Colonic mucosa (tissue), 4 donors: ENCODE measurements at places on chromosomes 7 and 10. TPM values are rescaled to one million over a fixed set of nuclear protein-coding genes. Genes with fewer than 3 reads are reported as not detected.

The DDX21 gene
- total RNA-seq, result 42.8 TPM

- DNase-seq, result peak; percentile 79
- peaks cover 5% of the 10 kb centered on the region for H3K4me1 ChIP-seq
- no peaks in the 10 kb centered on the region for H3K27me3 ChIP-seq
- H3K27ac ChIP-seq, result peak within 1 kb of the TSS; percentile 55
- no peaks in the 10 kb centered on the region for H3K36me3 ChIP-seq
- H3K4me3 ChIP-seq, result peak within 1 kb of the TSS; percentile 79
These were observed at the start of gene DOCK1 for GRCh38 chr10:126904818-126905701. Gene DOCK1 (plus strand): TSS chr10:126905428. CDS start chr10:126905518, 90 bp downstream.

The MRPS33 gene
- total RNA-seq, result 123 TPM

- H3K4me1 ChIP-seq, result peaks cover 8% of the 10 kb centered on the region
- no peak overlapping the region for H3K4me3 ChIP-seq
- H3K36me3 ChIP-seq, result no peaks in the 10 kb centered on the region
- H3K27ac ChIP-seq, result no peak overlapping the region
These were observed 78.6 kb downstream of the LCOR start for GRCh38 chr10:96910488-96911395.

- H3K36me3 ChIP-seq, result no peaks in the 10 kb centered on the region
- H3K4me3 ChIP-seq, result no peak overlapping the region
- H3K4me1 ChIP-seq, result no peaks in the 10 kb centered on the region
- DNase-seq, result no peak
These were observed 160.0 kb upstream of the ANK3 start for GRCh38 chr10:60549686-60550085.

The PRF1 gene
- 1.3 TPM for total RNA-seq

The PHKG1 gene
- total RNA-seq, result 1.1 TPM

The DRGX gene
- total RNA-seq, result 0.16 TPM

GRCh38 chr7:117362294-117362888 lies 39.5 kb upstream of the WNT2 start:
- DNase-seq, result no peak
- H3K27me3 ChIP-seq, result no peaks in the 10 kb centered on the region
- no peaks in the 10 kb centered on the region for H3K4me1 ChIP-seq
- H3K4me3 ChIP-seq, result no peak overlapping the region
- no peaks in the 10 kb centered on the region for H3K36me3 ChIP-seq
- H3K27ac ChIP-seq, result no peak overlapping the region

DNA sequence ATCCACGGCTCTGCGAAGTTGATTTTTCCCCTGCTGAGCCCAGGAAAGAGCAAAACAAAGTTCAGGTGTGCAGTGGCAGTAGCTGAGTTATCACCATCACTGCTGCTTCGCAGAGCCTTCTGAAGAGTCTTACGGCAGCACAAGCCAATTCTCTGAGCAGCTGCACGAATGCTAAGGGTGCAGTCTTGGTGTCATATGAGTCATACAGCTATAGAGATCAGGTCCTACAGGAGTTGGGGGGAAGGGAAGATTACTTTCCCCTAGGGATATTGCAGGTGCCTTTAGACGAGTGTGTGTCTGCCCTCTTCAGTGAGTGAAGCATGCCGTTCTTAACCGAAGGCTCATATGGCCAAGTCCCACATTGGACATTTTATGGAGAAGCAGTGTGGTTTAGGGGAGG lies 227.8 kb downstream of the CELF2 start:
- DNase-seq, result no peak
- H3K27me3 ChIP-seq, result no peaks in the 10 kb centered on the region
- H3K36me3 ChIP-seq, result no peaks in the 10 kb centered on the region
- H3K4me3 ChIP-seq, result no peak overlapping the region
- no peaks in the 10 kb centered on the region for H3K4me1 ChIP-seq
- no peak overlapping the region for H3K27ac ChIP-seq

DNA sequence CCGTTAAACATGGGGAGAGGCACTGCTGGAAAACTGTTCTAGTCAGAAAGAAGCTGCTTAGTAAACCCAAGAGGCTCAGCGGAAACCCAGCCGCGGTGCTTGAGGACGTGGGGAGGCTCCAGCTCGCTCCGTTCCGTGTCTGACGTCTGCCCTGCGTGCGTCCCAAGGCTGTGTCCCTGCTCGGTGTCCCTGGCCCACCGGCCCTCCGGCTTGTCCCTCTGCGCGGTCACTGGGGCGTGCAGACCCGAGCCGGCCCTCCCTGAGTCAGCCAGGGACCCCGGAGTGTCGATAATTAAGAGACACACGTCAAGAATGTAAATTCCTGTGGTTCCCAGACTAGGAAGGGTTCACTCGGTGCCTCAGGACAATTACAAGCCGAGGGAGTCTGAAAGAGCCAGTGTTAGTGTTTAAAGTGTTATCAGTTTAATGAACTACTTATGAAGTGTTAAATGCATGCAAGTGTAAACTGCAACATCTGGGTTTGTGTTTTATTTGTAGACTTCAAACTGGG lies 98.9 kb downstream of the WDR11 start:
- no peak overlapping the region for H3K4me3 ChIP-seq
- no peak for DNase-seq
- H3K27ac ChIP-seq, result no peak overlapping the region
- no peaks in the 10 kb centered on the region for H3K4me1 ChIP-seq

DNA sequence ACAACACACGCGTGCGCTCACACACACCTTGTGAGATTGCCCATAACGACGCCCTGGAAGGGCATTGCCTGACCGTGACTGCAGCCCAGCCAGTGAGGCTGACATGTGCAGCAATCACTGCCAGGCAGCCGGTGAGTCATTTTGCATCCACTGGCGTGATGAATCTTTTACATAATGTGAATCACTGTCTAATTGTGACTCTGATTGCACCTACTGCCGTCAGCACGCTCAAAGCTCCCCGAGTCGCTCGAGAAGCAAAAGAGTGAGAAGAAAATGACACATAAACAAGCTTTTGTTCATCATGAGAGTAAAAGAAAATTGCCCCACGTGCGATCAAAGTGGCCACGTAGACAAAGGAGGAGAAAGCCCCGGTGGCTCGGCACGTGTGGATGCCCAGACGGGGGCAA lies 117.4 kb upstream of the PFKP start:
- no peak overlapping the region for H3K27ac ChIP-seq
- H3K27me3 ChIP-seq, result no peaks in the 10 kb centered on the region
- no peaks in the 10 kb centered on the region for H3K36me3 ChIP-seq
- no peaks in the 10 kb centered on the region for H3K4me1 ChIP-seq

GRCh38 chr7:128755819-128756476 lies 16.8 kb downstream of the CALU start:
- no peaks in the 10 kb centered on the region for H3K4me1 ChIP-seq
- DNase-seq, result no peak
- no peak overlapping the region for H3K4me3 ChIP-seq
- H3K27me3 ChIP-seq, result no peaks in the 10 kb centered on the region
- peak overlapping the region; percentile 18 for H3K27ac ChIP-seq
- H3K36me3 ChIP-seq, result no peaks in the 10 kb centered on the region

The A1CF gene
- 64.3 TPM for total RNA-seq

DNA sequence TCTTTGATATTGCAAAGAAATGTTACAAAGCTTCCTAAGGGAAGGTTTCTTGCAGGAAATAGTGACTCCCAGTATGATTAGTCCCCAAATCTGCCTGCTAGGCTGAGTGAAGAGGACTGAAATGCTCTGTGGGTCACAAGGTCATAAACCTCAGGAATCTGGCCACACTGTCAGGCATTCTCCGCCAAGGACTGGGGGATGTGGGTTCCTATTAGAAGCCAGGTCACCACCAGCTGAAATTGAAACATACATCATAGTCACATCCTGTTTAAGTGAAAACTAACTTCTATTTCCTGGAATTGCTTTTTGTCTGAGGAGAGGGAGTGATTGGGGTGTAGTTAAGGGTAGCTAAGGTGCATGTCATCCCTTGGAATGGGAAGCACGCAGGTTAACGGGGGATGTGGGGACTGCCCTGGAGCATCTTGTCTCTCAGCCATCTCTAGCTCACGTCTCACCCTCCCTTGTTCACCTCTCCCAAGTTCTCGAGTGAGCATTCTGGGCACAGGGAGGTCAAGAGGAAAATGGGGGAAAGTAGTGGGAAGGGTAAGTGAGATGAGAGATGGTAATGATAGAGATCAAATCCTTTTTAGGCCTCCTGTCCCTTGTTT lies 12.0 kb upstream of the GSAP start:
- no peak overlapping the region for H3K4me3 ChIP-seq
- H3K27ac ChIP-seq, result no peak overlapping the region
- H3K4me1 ChIP-seq, result no peaks in the 10 kb centered on the region

DNA sequence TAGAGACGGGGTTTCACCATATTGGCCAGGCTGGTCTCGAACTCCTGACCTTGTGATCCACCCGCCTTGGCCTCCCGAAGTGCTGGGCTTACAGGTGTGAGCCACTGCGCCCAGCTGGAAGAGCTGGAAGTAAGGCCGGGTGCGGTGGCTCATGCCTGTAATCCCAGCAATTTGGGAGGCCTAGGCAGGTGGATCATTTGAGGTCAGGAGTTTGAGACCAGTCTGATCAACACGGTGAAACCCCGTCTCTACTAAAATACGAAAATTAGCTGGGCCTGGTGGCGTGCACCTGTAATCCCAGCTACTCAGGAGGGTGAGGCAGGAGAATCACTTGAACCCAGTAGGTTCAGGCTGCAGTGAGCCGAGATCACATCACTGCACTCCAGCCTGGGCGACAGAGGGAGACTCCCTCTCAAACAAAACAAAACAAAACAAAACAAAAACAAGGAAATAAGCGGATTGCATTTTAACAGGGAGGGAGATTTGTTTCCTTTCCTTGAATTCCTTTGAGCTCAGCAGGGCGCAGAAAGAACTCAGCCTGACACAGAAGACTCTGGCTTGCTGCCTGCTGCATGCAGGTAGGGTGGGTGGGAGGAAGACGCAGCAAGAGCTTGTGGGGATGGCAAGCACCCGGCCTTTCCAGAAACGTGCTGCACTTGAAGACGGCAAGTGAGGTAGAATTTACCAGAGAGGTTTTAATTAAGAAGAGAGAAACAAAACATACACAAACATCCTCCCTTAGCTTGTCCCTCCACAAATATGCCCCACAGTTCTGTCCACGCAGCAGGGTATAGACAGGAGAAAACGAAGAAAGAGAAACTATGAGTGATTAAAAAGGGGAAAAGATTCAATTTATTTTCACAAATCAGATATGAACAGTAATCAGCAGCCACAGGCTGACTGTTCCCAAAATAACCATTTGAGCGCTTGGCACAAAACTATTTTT lies 148.0 kb downstream of the RNF216 start:
- no peak overlapping the region for H3K4me3 ChIP-seq
- no peaks in the 10 kb centered on the region for H3K27me3 ChIP-seq
- no peaks in the 10 kb centered on the region for H3K36me3 ChIP-seq
- peak overlapping the region; percentile 29 for H3K27ac ChIP-seq
- no peak for DNase-seq
- H3K4me1 ChIP-seq, result peaks cover 19% of the 10 kb centered on the region

- H3K27me3 ChIP-seq, result no peaks in the 10 kb centered on the region
- H3K36me3 ChIP-seq, result no peaks in the 10 kb centered on the region
- H3K4me3 ChIP-seq, result no peak overlapping the region
- DNase-seq, result no peak
These were observed 42.3 kb upstream of the CDHR3 start for GRCh38 chr7:105920766-105921165.

- H3K27ac ChIP-seq, result no peak overlapping the region
- H3K4me1 ChIP-seq, result no peaks in the 10 kb centered on the region
- H3K36me3 ChIP-seq, result no peaks in the 10 kb centered on the region
These were observed 7.1 kb downstream of the MTPN start for GRCh38 chr7:135970045-135970444.

DNA sequence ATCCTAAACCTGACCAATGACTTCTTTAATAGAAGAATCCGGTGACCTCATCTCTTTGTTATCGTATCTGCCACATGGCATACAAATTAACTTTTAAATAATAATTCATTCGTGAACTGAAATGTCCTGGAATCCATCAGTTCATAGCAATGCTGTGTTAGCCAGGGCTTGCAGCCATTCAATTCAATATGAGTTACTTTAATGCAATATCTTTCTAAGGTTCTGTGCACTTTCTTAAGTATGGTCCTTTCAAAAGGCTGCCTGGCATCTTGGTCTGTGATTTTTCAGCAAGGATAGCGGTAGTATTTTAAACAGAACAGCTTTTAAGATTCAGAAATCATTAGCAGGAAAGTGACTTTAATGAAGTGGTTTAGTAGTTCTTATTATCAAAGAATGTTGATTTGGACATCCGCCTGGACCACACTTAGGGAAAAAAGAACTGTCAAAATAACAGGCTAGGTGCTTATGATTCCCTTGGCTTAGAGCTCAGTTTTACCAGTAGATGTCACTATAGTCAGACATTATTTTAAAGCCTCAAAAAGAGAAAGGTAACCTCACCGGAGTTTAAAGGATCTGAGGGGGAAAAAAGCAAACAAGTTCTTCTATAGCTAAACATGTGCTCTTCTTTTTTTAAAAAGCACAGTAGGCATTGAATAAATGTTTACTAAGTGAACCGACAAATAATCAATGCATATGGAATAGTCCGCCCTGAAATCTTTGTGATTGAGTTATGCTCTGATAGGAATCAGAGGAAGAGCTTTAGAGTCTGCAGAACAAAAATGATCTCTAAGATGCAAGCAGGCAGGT lies 22.7 kb downstream of the SLC35G1 start:
- DNase-seq, result no peak
- H3K27ac ChIP-seq, result no peak overlapping the region

DNA sequence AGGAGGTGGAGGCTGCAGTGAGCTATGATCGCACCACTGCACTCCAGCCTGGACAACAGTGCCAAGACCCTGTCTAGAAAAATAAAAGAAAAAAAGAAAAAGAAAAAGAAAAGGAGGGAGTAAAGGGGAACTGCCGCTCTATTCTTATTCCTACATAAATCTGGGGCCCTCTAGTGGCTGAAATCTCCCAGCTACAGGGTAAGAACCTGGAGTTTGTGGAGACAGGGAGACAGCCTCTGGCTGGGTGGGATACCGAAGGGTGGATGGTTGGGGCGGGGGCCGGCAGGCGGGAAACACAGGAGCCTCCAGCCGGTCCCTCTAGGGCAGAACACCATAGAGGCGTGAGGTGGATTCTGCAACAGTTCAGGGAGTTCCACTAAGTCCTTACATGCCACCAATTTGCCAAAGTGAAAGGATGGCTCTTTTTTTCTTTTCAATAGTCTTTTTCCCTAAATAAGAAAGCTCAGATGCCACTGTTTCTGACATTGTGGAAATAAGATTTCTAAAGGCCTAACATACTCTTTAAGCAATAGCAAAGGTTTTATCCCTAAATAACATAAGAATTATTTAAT lies 117.3 kb downstream of the SVIL start:
- H3K27ac ChIP-seq, result no peak overlapping the region
- no peaks in the 10 kb centered on the region for H3K36me3 ChIP-seq
- peak; percentile 39 for DNase-seq
- H3K4me1 ChIP-seq, result no peaks in the 10 kb centered on the region

GRCh38 chr7:148545932-148546331 lies 44.6 kb upstream of the C7orf33 start:
- no peak for DNase-seq
- H3K4me3 ChIP-seq, result no peak overlapping the region
- H3K27ac ChIP-seq, result no peak overlapping the region
- no peaks in the 10 kb centered on the region for H3K4me1 ChIP-seq

- H3K27ac ChIP-seq, result no peak overlapping the region
- H3K36me3 ChIP-seq, result no peaks in the 10 kb centered on the region
- H3K4me3 ChIP-seq, result no peak overlapping the region
- H3K4me1 ChIP-seq, result no peaks in the 10 kb centered on the region
These were observed 109.1 kb downstream of the CHCHD3 start for GRCh38 chr7:132972745-132973144.

The AKR1C4 gene
- not detected for total RNA-seq

- H3K4me3 ChIP-seq, result no peak overlapping the region
- no peaks in the 10 kb centered on the region for H3K27me3 ChIP-seq
- DNase-seq, result no peak
- no peaks in the 10 kb centered on the region for H3K4me1 ChIP-seq
- no peak overlapping the region for H3K27ac ChIP-seq
These were observed 77.9 kb upstream of the MXI1 start for GRCh38 chr10:110129490-110129889.

The TAS2R4 gene
- total RNA-seq, result 0.66 TPM

GRCh38 chr10:7707102-7707501 lies 4.0 kb downstream of the ITIH2 start:
- H3K4me1 ChIP-seq, result no peaks in the 10 kb centered on the region
- no peaks in the 10 kb centered on the region for H3K27me3 ChIP-seq
- H3K4me3 ChIP-seq, result no peak overlapping the region
- no peak for DNase-seq
- no peaks in the 10 kb centered on the region for H3K36me3 ChIP-seq
